Peyer's patch (tissue), 4 donors: ENCODE measurements at places on chromosomes 12 and 14. TPM values are rescaled to one million over a fixed set of nuclear protein-coding genes. Genes with fewer than 3 reads are reported as not detected.

The CD27 gene
- total RNA-seq: 1.8 TPM

- H3K36me3 ChIP-seq: no peaks in the 10 kb centered on the region
- no peak for DNase-seq
- H3K4me1 ChIP-seq: no peaks in the 10 kb centered on the region
- H3K27ac ChIP-seq: no peak overlapping the region
- H3K27me3 ChIP-seq: no peaks in the 10 kb centered on the region
- no peak overlapping the region for H3K4me3 ChIP-seq
Measured at GRCh38 chr12:58186401-58186800, 245.0 kb downstream of the ATP23 start.

The KCNC2 gene
- total RNA-seq: not detected

- H3K27ac ChIP-seq: no peak overlapping the region
- H3K4me3 ChIP-seq: no peak overlapping the region
- no peaks in the 10 kb centered on the region for H3K36me3 ChIP-seq
- H3K4me1 ChIP-seq: no peaks in the 10 kb centered on the region
- no peaks in the 10 kb centered on the region for H3K27me3 ChIP-seq
- no peak for DNase-seq
Measured at GRCh38 chr12:45331552-45331951, 115.7 kb downstream of the ANO6 start.

The OR4E2 gene
- not detected for total RNA-seq

- no peak overlapping the region for H3K4me3 ChIP-seq
- H3K27me3 ChIP-seq: no peaks in the 10 kb centered on the region
- no peaks in the 10 kb centered on the region for H3K36me3 ChIP-seq
- H3K27ac ChIP-seq: no peak overlapping the region
Measured at GRCh38 chr14:63224196-63224595, 20.0 kb downstream of the RHOJ start.

- no peak for DNase-seq
- no peak overlapping the region for H3K4me3 ChIP-seq
- no peaks in the 10 kb centered on the region for H3K4me1 ChIP-seq
- H3K27ac ChIP-seq: no peak overlapping the region
Measured at GRCh38 chr12:116138781-116139180, 138.7 kb downstream of the MED13L start.

The BRAP gene
- 28.1 TPM for total RNA-seq

GRCh38 chr12:1395421-1395955, 198.9 kb downstream of the FBXL14 start:
- no peak for DNase-seq
- no peaks in the 10 kb centered on the region for H3K27me3 ChIP-seq
- H3K4me1 ChIP-seq: no peaks in the 10 kb centered on the region

GRCh38 chr12:442235-442884, 17.4 kb upstream of the B4GALNT3 start:
- no peaks in the 10 kb centered on the region for H3K36me3 ChIP-seq
- no peaks in the 10 kb centered on the region for H3K4me1 ChIP-seq
- peak; percentile 79 for DNase-seq
- H3K4me3 ChIP-seq: no peak overlapping the region
- no peak overlapping the region for H3K27ac ChIP-seq

The C14orf180 gene
- not detected for total RNA-seq

GRCh38 chr12:32448586-32448985, 49.2 kb downstream of the FGD4 start:
- H3K4me3 ChIP-seq: no peak overlapping the region
- no peak for DNase-seq
- H3K36me3 ChIP-seq: no peaks in the 10 kb centered on the region
- H3K4me1 ChIP-seq: no peaks in the 10 kb centered on the region

The ART4 gene
- 0.18 TPM for total RNA-seq

- H3K27me3 ChIP-seq: no peaks in the 10 kb centered on the region
- H3K4me3 ChIP-seq: no peak overlapping the region
- no peaks in the 10 kb centered on the region for H3K4me1 ChIP-seq
- DNase-seq: no peak
- no peaks in the 10 kb centered on the region for H3K36me3 ChIP-seq
Measured at GRCh38 chr12:80101126-80101525, 1.8 kb downstream of the OTOGL start.

The MDM2 gene
- 110 TPM for total RNA-seq

The LBHD2 gene
- not detected for total RNA-seq

DNA sequence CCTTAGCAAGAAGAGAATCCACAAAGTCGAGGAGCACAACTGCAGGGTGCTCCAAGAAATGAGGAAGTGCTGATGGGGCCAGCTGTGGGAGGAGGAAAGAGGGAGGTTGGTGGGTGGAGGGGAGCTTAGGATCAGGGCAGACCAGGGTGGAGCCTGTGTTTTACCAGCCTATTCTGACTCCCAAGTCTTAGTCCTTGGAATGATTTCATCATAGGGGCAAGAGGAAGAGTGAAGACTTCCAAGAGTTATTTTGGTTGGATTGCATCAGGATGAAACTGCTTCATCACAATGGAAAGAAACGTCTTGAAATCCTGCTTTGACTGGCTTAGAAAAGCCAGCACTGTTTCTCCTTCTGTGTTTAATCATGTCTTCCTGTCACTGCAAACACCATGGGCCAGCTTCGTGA, 194.0 kb downstream of the DPF3 start:
- no peaks in the 10 kb centered on the region for H3K36me3 ChIP-seq
- no peak overlapping the region for H3K27ac ChIP-seq
- DNase-seq: no peak
- H3K4me1 ChIP-seq: no peaks in the 10 kb centered on the region

DNA sequence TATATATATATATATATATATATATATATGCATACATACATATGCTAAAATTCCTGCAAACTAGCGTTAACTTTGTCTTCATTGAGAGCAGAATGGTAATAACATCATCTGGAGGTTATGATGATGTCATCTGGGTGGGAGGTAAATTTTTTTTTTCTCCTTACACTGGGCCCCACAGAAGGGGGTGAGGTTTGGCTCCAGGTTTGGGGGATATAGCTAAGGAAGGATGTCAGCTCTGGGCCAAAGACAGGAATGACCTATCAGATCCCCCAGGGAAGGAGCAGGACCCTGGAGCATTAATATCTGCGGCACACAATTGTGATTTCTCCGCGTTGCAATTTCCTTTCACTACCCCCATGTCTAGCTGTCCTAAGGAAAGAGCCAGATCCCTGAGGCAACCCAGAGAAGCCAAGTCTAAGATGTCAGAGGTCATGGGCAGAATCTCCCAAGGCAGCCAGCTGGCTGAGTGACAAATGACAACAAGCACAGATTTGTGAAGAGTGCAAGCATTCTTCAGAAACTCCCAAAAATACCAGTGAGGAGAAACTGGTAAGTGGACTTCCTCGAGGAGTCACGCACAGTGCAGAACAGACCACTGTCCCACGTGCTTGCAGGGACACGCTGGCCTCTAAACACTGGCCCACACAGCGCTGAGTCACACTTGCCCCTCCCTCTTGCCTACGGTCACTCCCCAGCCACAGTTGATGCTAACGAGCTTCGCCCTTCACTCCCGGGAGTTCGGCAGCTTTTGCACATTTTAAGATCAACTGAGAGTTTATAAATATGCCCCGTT, 9.9 kb downstream of the UBC start:
- H3K4me1 ChIP-seq: peaks cover 21% of the 10 kb centered on the region
- peak; percentile 92 for DNase-seq
- H3K27ac ChIP-seq: peak overlapping the region; percentile 40
- no peaks in the 10 kb centered on the region for H3K36me3 ChIP-seq

- no peak overlapping the region for H3K27ac ChIP-seq
- H3K27me3 ChIP-seq: no peaks in the 10 kb centered on the region
- no peaks in the 10 kb centered on the region for H3K36me3 ChIP-seq
- no peaks in the 10 kb centered on the region for H3K4me1 ChIP-seq
- H3K4me3 ChIP-seq: no peak overlapping the region
Measured at GRCh38 chr12:123960856-123961255, 11.8 kb downstream of the CCDC92 start.

The APPL2 gene
- total RNA-seq: 203 TPM

- H3K4me3 ChIP-seq: no peak overlapping the region
- H3K4me1 ChIP-seq: no peaks in the 10 kb centered on the region
- H3K27me3 ChIP-seq: no peaks in the 10 kb centered on the region
- H3K36me3 ChIP-seq: no peaks in the 10 kb centered on the region
- H3K27ac ChIP-seq: no peak overlapping the region
Measured at GRCh38 chr12:1766110-1766509, 54.3 kb upstream of the LRTM2 start.

The MAP3K9 gene
- 13.2 TPM for total RNA-seq

GRCh38 chr12:76244300-76244699, 103.9 kb downstream of the BBS10 start:
- H3K36me3 ChIP-seq: no peaks in the 10 kb centered on the region
- no peak overlapping the region for H3K27ac ChIP-seq
- H3K27me3 ChIP-seq: no peaks in the 10 kb centered on the region
- no peaks in the 10 kb centered on the region for H3K4me1 ChIP-seq
- no peak overlapping the region for H3K4me3 ChIP-seq
- no peak for DNase-seq

GRCh38 chr12:81819991-81820633, 61.0 kb upstream of the PPFIA2 start:
- no peak overlapping the region for H3K4me3 ChIP-seq
- no peaks in the 10 kb centered on the region for H3K36me3 ChIP-seq
- no peak overlapping the region for H3K27ac ChIP-seq
- H3K27me3 ChIP-seq: no peaks in the 10 kb centered on the region

GRCh38 chr12:16421806-16422205, 74.4 kb downstream of the MGST1 start:
- no peak overlapping the region for H3K4me3 ChIP-seq
- no peaks in the 10 kb centered on the region for H3K4me1 ChIP-seq
- no peak for DNase-seq
- H3K27ac ChIP-seq: no peak overlapping the region

- DNase-seq: no peak
- peak overlapping the region; percentile 92 for H3K27ac ChIP-seq
- H3K36me3 ChIP-seq: no peaks in the 10 kb centered on the region
- peak overlapping the region; percentile 78 for H3K4me3 ChIP-seq
- H3K27me3 ChIP-seq: no peaks in the 10 kb centered on the region
Measured at GRCh38 chr12:51906430-51907082, 748 bp upstream of the ACVRL1 start.

The SLC48A1 gene
- 16.5 TPM for total RNA-seq

DNA sequence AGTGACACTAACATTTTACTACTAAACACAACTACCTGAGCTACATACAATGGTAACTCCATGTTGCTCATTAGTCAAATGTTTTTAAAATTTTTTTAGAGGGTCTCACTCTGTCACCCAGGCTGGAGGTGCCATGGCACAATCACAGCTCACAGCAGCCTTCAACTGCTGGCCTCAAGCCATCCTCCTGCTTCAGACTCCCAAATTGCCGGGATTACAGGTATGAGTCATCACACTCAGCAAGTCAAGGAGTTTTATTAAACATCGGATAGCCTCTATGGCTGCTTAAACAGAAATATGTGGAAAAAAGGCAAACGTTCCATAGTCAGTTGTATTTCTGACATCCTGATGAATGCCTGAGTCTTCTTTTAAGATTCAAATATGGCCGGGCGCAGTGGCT, 11.1 kb upstream of the NPFF start:
- no peak overlapping the region for H3K4me3 ChIP-seq
- no peaks in the 10 kb centered on the region for H3K27me3 ChIP-seq
- no peak overlapping the region for H3K27ac ChIP-seq
- no peaks in the 10 kb centered on the region for H3K36me3 ChIP-seq
- no peak for DNase-seq
- no peaks in the 10 kb centered on the region for H3K4me1 ChIP-seq

The C12orf54 gene
- not detected for total RNA-seq

The HSPB8 gene
- 10.0 TPM for total RNA-seq
